Upper lobe of left lung (tissue), 6 donors: ENCODE measurements at places on chromosomes 11 and 22. TPM values are rescaled to one million over a fixed set of nuclear protein-coding genes. Genes with fewer than 3 reads are reported as not detected.

GRCh38 chr22:25403284-25403810 lies 161.1 kb upstream of the GRK3 start:
- no peak for DNase-seq
- peak overlapping the region; percentile 94 for H3K27ac ChIP-seq
- no peaks in the 10 kb centered on the region for H3K36me3 ChIP-seq
- peak overlapping the region; percentile 94 for H3K4me3 ChIP-seq
- no peaks in the 10 kb centered on the region for H3K27me3 ChIP-seq

DNA sequence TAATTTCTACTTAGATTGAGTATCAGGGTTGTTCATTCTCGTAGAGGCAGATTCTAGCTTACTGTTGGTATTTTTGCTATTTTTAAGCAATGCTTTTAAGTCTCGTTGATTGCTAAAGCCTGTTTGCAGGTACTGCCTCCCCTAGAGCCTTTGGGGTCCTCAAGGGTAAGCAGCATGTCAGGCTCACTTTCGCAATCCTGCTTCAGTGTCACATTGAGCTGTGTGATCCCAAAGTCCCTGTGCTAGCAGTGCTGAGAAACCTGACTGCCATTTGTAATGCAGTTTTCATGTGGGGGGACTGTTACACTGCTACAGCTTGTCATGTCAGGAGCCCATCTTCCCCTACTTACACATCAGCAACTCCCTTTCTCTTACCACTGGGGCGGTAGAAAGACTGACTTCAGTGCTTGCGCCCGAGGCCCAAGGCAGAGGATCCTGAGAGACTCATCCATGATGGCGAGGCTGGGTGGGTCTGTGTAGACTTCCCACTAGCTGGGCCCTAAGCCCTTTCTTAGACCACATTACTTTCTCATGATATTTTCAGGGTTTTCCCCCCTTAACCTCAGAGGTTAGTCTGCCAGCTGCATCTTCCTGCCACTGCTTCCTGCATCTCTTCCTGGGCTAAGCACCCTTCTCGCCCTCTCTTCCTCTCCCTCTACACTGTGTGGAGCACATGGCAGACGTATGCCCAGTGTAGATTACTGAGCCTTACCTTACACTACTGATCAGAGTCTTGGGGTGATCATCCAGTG lies 40.8 kb upstream of the ST14 start:
- no peaks in the 10 kb centered on the region for H3K27me3 ChIP-seq
- no peak overlapping the region for H3K4me3 ChIP-seq
- H3K36me3 ChIP-seq: no peaks in the 10 kb centered on the region
- no peak for DNase-seq
- H3K4me1 ChIP-seq: peaks cover 34% of the 10 kb centered on the region
- H3K27ac ChIP-seq: no peak overlapping the region

- no peak for DNase-seq
- peaks cover 4% of the 10 kb centered on the region for H3K4me1 ChIP-seq
- H3K27ac ChIP-seq: no peak overlapping the region
Measured at GRCh38 chr22:50107529-50107928, 17.7 kb downstream of the MOV10L1 start.

DNA sequence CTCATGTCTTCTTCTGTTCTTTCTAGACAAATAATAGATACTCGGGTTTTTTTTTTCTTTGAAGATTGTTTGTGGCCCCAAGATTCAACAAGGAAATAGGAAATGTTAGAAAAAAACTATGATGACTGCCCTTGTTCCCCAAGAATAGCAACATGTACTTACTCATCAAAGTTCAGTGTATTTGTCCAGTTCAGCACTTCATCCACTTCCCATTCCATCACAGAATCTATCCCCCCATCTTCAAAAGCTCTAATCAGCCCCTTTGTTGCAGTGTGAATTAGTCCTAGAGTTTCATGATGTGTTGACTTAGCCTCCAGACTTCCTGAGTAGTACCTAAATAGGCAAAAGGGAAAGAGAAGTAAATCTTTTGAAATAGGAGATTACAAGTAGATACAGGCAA lies 74.3 kb downstream of the C11orf65 start:
- H3K4me1 ChIP-seq: no peaks in the 10 kb centered on the region
- H3K27me3 ChIP-seq: no peaks in the 10 kb centered on the region
- no peak for DNase-seq
- no peak overlapping the region for H3K27ac ChIP-seq
- H3K4me3 ChIP-seq: no peak overlapping the region
- no peaks in the 10 kb centered on the region for H3K36me3 ChIP-seq

DNA sequence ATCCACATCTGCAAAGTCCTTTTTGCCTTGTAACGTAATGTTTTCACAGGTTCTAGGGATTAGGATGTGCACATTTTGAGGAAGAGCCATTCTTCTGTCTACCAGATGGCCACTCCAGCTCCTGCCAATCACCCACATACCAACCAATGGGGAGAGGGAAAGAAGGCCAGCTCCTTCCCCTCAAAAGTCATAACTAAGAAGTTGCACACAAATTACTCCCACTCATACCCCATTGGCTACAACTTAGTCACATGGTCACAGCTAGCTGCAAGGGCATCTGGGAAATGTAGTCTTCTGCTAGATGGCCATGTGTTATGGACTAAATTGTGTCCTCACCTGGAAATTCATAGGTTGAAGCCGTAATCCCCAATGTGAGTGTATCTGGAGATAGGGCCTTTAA lies 15.4 kb upstream of the MYOD1 start:
- H3K4me1 ChIP-seq: no peaks in the 10 kb centered on the region
- H3K27me3 ChIP-seq: no peaks in the 10 kb centered on the region
- no peaks in the 10 kb centered on the region for H3K36me3 ChIP-seq
- H3K4me3 ChIP-seq: no peak overlapping the region
- no peak overlapping the region for H3K27ac ChIP-seq

- H3K27ac ChIP-seq: no peak overlapping the region
- no peak for DNase-seq
- H3K36me3 ChIP-seq: no peaks in the 10 kb centered on the region
- H3K4me3 ChIP-seq: no peak overlapping the region
Measured at GRCh38 chr11:9053316-9054035, 37.9 kb downstream of the SCUBE2 start.

GRCh38 chr22:30265823-30266444 lies 717 bp downstream of the OSM start:
- H3K36me3 ChIP-seq: no peaks in the 10 kb centered on the region
- DNase-seq: peak; percentile 79
- H3K27ac ChIP-seq: peak overlapping the region; percentile 86
- peaks cover 10% of the 10 kb centered on the region for H3K4me1 ChIP-seq

DNA sequence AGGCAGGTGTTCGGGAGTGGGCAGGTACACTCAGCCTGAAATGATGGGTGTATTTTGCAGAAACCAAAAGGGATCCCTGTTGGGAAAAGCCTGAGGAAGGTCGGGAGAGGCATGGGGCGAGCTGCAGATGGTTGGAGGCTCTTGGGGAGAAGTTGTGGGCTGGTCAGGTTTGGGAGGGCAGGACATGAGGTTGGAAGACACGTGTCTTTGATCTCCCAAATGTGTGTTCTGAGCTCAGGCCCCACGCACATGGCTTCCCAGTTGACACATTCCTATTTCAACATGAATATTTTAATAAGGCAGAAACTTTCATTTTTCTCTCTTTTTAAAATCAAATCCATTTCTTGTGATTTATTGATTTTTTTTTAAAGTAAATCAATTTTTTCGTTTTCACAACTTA lies 1003.3 kb downstream of the TBC1D22A start:
- H3K36me3 ChIP-seq: no peaks in the 10 kb centered on the region
- DNase-seq: no peak
- no peaks in the 10 kb centered on the region for H3K27me3 ChIP-seq
- H3K4me1 ChIP-seq: no peaks in the 10 kb centered on the region
- no peak overlapping the region for H3K27ac ChIP-seq

- DNase-seq: no peak
- H3K4me1 ChIP-seq: no peaks in the 10 kb centered on the region
- no peaks in the 10 kb centered on the region for H3K27me3 ChIP-seq
- no peak overlapping the region for H3K27ac ChIP-seq
Measured at GRCh38 chr22:47902646-47903180, 1140.3 kb downstream of the TBC1D22A start.

DNA sequence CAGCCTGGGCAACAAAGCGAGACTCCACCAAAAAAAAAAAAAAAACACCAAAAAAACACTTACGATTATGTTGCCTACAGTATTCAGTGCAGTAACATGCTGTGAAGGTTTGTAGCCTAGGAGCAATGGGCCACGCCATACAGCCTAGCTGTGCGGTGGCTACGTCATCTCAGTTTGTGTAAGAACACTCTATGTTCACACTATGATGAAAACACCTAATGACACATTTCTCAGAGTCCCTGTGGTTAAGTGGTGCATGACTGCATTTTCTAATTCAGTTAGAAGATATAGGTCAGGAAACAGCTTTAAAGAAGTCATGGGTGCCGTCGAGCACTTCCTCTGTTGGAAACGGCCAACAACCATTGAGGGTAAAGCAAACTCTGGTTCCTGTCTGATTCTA lies 75.7 kb upstream of the ANO1 start:
- H3K27ac ChIP-seq: no peak overlapping the region
- H3K4me3 ChIP-seq: no peak overlapping the region
- no peaks in the 10 kb centered on the region for H3K27me3 ChIP-seq
- no peaks in the 10 kb centered on the region for H3K36me3 ChIP-seq

DNA sequence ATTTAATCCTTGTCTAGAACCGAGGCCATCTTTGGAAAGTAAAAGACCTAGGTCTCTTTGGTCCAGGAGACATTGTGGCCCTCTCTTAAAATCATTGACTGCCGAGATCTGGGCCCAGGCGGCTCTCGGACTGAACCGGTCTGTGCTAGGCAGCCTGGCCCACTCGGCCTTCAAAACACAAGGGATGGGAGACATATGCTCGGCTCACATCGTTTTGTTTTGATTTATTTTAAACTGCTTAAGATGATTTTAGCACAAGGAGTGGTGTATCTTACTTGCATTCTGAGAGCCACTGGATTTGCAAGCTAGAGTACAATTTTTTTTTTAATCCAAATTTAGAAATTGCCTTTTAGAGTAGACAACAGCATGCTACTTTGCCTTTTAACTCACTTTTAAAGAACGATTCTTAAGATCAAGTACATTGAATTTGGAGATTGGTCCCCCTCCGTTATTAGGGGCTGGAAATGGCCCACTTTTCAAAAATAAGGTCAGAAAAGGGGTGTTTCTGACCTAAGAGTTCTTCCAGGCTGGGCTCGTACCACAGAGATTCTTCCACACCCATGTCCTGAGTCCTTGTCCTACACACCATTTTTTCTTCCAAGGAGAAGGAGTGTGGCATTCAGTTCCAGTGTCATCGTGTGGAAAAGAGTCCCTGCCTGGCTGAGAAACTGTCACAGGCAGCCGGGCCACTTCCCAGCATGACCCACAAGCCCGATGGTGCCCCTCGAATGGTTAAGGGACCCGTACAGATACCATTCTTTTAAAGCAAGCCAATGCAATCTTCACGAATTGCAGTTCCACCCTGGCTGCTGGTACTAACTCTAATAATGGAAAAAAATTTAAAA lies 80.5 kb upstream of the WNT7B start:
- H3K36me3 ChIP-seq: no peaks in the 10 kb centered on the region
- DNase-seq: no peak
- peak overlapping the region; percentile 99 for H3K27ac ChIP-seq

DNA sequence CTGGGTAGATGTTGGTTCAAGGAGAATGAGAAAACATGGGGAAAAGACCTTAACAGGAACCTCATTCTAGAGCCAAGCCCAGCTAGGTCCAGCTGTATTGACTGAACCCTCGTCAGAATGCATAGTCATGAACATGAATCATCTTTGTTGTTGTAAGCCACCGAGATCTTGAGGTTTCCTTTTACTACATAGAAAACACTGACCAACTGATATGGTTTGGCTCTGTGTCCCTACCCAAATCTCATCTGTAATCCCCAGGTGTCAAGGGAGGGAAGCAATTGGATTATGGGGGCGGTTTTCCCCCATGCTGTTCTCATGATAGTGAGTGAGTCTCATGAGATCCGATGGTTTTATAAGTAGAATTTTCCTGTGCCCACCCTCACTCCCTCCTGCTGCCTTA lies 19.4 kb upstream of the PHOX2A start:
- H3K27ac ChIP-seq: no peak overlapping the region
- H3K27me3 ChIP-seq: no peaks in the 10 kb centered on the region
- no peak overlapping the region for H3K4me3 ChIP-seq
- H3K36me3 ChIP-seq: no peaks in the 10 kb centered on the region

DNA sequence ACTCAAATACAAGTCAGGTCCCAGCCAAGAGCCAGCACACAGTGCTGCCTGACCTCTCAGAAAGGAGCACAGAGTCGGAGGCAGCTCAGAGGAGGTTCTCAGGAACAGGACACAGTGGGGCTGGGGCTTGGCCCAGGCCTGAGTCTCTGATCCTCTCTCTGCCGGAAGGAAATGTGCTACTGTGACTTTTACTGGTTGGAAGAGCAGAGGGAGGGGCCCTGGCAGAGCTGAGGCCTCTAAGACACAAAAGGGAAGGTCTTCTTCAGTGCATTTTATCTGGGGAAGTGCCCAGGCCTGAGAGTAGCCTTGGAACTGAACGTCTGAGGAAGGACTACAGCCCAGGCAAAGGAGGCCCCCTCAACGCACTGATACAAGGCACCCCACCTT lies 16.2 kb upstream of the CASTOR1 start:
- peak overlapping the region; percentile 24 for H3K4me3 ChIP-seq
- H3K4me1 ChIP-seq: peaks cover 100% of the 10 kb centered on the region
- no peaks in the 10 kb centered on the region for H3K36me3 ChIP-seq

GRCh38 chr11:22471385-22471784 lies 133.2 kb downstream of the SLC17A6 start:
- H3K4me1 ChIP-seq: no peaks in the 10 kb centered on the region
- no peaks in the 10 kb centered on the region for H3K36me3 ChIP-seq
- no peak for DNase-seq
- H3K27me3 ChIP-seq: no peaks in the 10 kb centered on the region

DNA sequence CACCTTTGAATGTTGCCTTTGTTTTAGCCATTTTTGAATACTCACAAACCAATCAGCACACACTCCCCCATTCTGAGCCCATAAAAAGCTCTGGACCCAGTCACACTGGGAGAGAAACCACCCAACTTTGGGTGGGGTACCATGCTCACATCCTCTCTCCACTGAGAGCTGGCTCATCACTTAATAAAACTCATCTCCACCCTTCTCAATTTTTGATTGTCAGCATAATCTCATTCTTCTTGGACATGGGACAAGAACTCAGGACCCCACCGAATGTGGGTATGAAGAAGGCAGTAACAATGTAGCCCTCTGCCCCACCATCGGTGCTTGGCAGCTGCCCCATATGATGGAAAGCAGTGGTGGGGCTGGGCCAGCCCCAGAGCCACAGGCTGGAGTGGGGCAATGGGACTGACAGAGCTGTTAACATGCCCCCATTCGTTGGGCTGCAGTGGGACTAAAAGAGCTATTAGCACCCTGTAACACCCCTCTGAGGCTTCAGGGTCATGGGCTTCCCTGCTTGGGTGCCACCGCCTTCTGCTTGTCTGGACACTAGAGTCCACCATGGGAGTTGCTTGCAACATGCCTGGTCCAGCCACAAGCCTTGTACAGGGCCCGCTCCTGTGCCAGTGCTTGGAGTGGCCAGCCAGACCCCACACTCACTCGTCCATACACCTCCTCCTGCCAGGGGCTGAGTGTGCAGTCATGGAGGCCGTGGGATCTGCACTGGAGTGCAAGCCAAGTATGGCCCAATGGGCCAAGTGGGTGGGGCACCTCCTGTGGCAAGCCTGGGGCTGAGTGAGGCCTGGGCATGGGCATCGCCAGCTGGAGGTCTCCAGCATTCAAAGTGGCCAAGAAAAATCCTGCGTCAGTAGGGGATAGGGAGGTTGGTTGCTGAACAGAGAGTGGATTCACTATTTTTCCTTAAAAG lies 471.1 kb downstream of the TBC1D22A start:
- H3K4me3 ChIP-seq: no peak overlapping the region
- no peak overlapping the region for H3K27ac ChIP-seq
- H3K27me3 ChIP-seq: no peaks in the 10 kb centered on the region
- H3K36me3 ChIP-seq: no peaks in the 10 kb centered on the region

ST14 gene
- 105 TPM for total RNA-seq

DNAJB7 gene
- total RNA-seq: not detected

C11orf65 gene
- total RNA-seq: 0.46 TPM
